NCI-H774 (cell line): ENCODE measurements at places on chromosomes 4 and X.

DNA sequence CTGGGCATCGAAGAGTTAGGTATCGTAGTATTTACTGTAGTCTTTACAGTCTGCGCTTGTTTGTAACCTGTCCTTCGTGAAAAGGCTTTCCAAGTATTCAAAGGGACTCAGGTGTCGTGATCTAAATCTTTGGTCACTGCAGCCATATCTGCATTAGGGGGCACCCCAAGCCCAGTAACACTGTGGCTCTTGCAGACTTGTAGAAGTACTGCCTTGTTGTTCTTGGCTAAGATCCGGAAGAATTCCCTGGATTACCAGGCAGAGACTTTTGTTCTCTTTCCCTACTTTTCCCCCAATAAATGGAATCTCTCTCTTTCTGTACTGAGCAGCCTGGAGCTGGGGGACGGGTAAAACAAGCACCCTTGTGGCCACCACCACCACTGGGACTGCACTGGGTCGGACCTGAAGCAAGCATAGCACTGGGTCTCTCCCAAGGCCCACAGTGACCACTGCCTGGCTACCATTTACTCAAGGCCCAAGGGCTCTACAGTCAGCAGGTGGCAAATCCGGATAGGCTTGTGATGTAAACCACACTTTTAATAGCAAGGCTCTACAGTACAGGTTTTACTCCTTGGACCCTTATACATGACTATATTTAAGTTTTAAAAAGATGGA is 12.0 kb downstream of the CXorf58 start:
- no peak for DNase-seq

DNA sequence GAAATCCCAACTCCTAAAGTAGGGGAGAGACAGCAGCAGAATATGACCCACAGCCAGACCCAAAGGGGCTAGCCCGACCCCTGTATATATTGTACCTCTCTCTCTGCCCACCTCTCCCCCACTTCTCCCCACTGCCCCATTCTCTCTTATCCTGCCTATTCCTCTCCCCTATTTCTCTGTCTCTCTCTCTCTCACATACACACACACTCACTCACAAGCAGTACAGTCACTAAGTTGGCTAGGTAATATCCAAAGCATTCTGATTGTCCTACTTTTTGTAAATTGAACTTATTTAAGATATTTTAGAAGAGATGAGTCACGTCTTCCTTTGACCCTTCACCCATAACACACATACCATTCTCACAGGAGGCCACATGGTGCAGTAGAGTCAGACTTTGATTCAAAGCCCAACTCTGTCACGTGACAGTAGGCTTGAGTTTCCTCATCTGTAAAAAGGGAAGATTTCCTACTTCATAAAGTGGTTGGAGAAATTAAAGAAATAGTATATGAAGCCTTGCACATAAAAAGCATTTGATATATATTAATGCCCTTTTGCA is 29.5 kb downstream of the SRPX2 start:
- DNase-seq, result no peak

DNA sequence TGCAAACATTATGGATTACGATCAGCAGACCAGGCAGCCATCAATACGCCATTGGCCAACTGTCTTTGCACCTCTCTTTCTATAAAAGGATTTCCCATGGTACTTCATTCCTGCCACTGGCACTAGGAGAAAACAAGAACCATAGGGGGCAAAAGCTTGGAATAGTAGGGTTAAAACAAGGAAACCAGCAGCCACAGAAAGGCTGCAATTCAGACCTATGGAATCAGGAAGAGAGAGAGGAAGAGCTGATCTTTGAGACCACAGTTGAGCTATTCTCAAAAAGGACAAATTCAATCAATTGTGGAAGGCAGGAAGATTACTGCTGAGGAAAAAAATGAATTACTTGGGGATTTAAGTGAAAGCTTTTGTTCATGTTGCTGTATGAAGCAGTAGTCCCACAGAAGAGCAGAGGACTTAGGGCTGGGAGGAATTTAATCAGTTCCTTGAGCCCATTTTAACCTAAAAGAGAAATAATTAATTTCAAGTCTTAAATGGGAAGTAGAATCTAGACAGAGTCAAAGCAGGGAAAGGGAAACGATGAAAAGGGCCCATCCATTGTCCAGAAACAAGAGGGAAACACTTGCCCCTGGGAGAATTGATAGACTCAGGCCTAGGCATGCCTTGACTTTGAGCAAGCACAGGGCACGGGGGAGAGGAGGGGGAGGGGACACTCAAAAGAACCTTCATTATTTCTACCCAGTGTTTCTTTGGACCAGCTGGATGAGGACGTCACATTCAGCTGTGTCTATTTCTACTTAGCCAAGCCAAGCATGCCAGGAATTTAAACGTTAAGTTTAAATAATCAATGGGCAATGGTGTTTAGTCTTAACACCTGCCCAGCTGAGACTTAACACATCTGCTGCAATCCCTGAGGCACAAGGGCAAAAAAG is 50.7 kb downstream of the SCD5 start:
- no peak for DNase-seq

DNA sequence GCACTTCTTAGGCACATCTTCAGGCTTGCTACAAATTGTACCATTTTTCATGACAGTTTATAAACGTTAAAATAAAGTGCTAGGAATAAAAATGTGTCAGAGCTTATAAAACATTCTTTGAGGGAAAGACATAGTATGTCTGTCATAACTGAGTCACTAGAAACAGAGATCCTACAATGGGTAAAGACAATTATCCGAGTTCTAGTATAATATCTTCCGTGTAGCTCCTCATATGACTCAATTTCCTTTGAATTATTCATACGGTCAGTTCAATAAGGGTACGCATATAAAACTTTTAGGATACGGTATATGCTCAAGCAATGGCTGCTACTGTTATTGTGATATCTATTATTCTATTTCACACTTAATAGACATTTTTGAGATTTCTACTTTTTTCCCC is 349.1 kb downstream of the PCDH10 start:
- DNase-seq, result no peak

- DNase-seq, result no peak
Observed at GRCh38 chr4:159013692-159014091, 89.2 kb upstream of the RAPGEF2 start.

- DNase-seq, result no peak
Observed at GRCh38 chr4:108649863-108650211, 562 bp upstream of the OSTC start.

GRCh38 chrX:109294097-109294814 is 187.6 kb downstream of the GUCY2F start:
- no peak for DNase-seq

GRCh38 chr4:8021796-8022195 is 82.1 kb upstream of the AFAP1 start:
- no peak for DNase-seq

GRCh38 chr4:129788486-129788885 is 692.5 kb downstream of the C4orf33 start:
- no peak for DNase-seq

- no peak for DNase-seq
Observed at GRCh38 chr4:177555007-177555574, 112.9 kb upstream of the AGA start.

GRCh38 chrX:107323786-107324492 is 117.5 kb downstream of the DNAAF6 start:
- no peak for DNase-seq

GRCh38 chr4:74990276-74990875 is 57.5 kb downstream of the PARM1 start:
- no peak for DNase-seq

- DNase-seq, result no peak
Observed at GRCh38 chr4:88893961-88894360, 163.0 kb downstream of the FAM13A start.

DNA sequence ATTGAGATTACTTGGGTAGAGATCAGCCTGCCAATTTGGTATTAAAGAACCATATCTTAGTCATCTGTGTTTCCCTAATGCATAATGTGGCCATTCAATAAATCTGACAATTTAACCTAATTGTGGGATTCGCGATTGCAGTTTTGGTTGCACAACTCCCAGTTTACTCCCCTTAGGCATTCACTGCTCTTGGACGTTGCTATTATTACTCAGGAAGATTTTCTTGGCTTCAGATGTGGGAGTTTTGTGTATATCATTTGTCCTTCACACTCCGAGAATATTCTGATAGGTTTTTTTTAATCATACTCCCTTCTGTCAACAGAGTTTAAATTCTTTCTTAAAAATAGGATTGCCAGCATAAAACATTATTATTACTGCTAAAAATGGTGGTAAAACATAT is 22.0 kb upstream of the TRPC3 start:
- DNase-seq, result no peak

DNA sequence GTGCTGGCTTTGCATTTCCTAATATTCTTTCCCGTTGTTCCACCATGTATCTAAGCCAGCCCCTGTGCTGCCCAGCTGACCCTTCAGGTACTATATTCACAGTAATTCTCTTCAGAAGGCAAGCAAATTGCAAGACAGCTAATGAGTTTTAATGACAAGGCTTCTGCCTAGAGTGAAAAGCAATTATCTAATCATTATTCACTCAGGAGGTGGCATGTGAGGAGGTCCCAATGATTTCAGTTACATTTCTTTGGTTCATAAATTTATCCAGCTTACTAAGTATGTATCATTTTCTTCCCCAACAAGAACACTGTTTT is 123.0 kb downstream of the RASGEF1B start:
- DNase-seq, result no peak

GRCh38 chr4:48315728-48316630 is 25.4 kb upstream of the SLAIN2 start:
- DNase-seq, result peak; percentile 41

GRCh38 chr4:140222171-140222570 is 68.2 kb upstream of the MAML3 start:
- no peak for DNase-seq

DNA sequence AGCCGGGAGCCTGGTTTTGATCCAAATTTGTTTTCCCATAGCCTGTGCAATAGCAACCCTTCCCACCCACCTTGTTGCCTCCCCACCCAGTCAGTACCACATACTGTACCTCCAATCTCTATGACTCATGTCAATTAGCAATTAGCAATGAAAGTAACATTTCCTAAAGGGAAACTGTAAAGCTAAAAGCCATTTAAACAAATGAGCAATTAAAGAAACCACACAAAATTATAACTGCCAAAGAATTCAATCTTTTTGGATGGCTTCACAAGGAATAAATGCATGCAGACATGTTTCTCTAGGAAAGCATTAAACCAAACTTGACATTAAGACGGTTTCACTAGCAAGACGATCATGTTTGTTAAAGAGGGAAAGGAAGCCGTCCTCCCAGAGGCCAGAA is 169.0 kb upstream of the MAP3K15 start:
- no peak for DNase-seq

- no peak for DNase-seq
Observed at GRCh38 chr4:152246659-152247058, 289.2 kb downstream of the FBXW7 start.

GRCh38 chr4:185238750-185239149 is 29.4 kb downstream of the SNX25 start:
- DNase-seq, result no peak

GRCh38 chr4:117941611-117942010 is 92.7 kb upstream of the NDST3 start:
- no peak for DNase-seq

DNA sequence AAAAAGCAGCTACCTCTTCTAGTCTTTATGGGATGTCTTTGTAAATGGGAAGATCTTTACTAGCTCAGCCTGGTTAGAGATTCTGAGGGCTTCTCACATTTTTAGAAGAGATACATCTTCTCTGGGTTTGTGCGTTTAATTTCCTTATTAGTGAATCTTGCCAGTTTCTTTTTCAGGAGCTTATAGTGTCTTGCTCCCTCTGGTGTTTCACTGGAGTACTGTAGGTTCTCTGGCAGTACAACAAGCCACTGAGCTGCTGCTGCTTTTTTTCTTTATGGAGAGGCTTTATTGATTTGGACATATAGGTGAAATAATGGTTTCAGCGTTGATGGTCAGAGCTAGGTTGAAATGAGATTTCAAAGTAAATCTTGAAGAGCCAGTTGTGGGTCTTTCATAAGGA is 82.9 kb downstream of the LAS1L start:
- DNase-seq, result no peak

GRCh38 chr4:105474099-105474518 is 247 bp upstream of the PPA2 start:
- DNase-seq, result no peak

- no peak for DNase-seq
Observed at GRCh38 chrX:39682778-39683177, 415.0 kb downstream of the BCOR start.

- DNase-seq, result no peak
Observed at GRCh38 chrX:12159799-12160198, 21.5 kb downstream of the FRMPD4 start.

GRCh38 chr4:84683064-84683850 is 100.3 kb downstream of the CDS1 start:
- no peak for DNase-seq

- DNase-seq, result no peak
Observed at GRCh38 chr4:184769141-184769765, 35.4 kb upstream of the CENPU start.

DNA sequence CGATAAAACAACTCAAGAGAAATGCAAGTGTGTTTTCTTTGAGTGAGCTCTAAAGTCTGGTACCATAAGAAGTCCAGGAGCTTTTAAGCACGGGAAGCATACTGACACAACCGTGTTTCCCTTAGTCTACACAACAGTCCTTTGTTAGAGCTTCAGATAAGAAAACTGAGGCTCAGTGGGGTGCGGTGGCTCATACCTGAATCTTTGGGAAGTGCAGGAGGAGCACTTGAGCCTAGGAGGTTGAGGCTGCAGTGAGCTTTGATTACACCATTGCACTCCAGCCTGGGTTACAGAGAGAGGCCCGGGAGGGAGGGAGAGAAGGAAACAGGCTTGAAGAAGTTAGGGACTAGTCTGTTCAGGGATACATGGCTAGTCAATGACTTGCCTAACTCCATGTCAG is 21.9 kb downstream of the LEF1 start:
- DNase-seq, result no peak

DNA sequence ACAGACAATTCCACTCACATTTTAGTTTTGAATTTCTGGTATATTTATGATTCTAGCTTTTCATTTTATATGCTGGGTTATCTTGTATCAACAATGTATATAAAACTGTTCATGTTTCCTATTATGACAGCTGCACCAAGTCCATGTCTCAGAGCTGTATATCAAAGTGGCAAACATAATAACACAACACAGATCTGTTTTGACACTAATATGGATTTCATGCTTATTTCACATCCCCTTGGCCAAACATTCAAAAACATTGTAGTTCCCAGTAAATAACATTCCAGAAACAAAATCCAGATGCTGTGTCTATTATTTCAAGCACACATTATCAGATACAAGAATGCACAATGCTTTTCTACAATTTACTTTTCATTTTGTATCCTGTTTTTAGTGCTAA is 380.6 kb upstream of the MAGEB2 start:
- DNase-seq, result no peak

GRCh38 chr4:5365071-5366008 is 314.1 kb downstream of the STK32B start:
- DNase-seq, result peak; percentile 69
